Left lung (tissue), 14 donors: ENCODE measurements at places on chromosomes 11 and 22. TPM values are rescaled to one million over a fixed set of nuclear protein-coding genes. Genes with fewer than 3 reads are reported as not detected.
A peak's percentile ranks its signal among the peaks of the same experiment; 100 is the strongest.

- no peak for DNase-seq
Measured at GRCh38 chr11:121936781-121937447, 179.1 kb downstream of the BLID start.

DNA sequence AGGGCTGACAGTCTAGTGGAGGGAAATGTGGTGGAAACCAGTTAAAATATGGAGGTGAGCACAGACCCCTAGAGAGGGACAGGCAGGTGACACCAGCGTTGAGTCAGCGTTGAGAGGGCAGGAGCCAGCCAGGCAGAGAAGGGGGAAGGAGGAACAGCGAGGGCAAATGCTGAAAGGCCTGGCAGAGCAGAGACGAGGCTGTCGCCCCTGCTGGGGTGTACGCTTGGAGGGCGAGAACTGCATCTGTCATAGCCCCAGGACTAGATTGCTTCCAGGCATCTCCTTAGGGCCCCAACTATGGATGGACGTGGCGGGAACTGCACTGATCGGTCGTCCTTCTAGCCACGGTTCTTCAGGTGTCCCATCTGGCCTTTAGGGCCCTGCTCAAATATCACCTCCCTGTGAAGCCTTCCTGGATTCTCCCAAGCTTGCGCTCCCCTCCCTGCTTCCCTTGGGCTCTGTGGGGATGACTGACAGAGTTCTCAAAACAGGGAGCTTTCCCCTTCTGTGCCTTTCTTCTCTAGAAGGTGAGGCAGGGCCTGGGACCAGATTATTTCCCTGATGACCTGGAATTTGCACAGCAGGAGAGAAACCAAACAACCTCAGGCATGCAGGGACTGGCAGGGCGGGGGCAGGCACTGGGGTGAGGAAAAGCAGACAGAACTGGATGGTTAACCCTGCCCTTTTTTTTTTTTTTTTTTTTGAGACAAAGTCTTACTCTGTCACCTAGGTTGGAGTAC lies 11.1 kb downstream of the SYNGR1 start:
- DNase-seq: no peak

DNA sequence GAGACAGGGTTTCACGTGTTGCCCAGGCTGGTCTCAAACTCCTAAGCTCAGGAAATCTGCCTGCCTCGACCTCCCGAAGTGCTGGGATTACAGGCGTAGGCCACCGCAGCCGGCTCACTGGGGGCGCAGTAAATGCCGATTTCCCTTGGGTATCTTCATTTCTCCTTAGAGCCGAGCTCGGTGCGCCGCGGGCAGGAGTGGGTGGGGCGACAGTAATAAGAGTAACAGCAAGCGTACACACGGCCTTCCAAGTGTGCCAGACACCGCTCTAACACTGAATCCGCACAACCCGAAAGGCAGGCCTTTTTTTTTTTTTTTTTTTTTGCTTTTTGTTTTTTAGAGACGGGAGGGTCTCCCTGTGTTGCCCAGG lies 500 bp upstream of the ADSL start:
- DNase-seq: no peak

GRCh38 chr22:37018815-37019308 lies 385 bp downstream of the TST start:
- peak; percentile 72 for DNase-seq

- DNase-seq: no peak
Measured at GRCh38 chr11:18347471-18348125, 25.2 kb downstream of the GTF2H1 start.

DNA sequence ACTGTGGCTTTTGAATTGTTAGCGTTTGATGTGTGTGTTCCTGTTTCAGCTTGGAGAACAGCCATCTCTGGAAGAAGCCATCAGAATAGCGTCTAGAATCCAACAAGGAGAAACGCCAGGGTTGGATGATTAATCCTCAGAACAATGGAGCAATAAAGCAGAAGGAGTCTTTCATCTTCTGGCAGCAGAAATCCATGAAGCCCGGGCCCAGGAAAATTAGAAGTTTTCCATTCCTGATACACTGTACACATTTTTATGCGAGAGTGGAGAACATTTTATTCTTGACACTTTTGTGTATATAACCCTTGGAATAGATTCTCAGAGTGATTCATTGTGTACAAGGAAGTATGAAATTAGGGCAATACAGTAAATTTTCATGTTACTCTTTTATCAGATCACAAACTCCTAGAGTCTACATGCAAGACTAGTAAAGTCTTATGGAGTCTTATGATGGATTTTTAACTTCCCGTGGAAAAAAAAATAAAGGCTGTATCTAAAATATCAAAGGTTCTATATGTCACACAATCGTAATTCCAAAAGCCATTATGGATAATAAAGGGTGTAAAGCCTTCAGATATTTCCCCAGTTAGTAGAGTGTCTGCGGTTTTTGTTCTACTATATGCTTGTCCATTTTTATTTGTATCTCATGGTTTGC lies 45.9 kb upstream of the WEE1 start:
- no peak for DNase-seq

DNA sequence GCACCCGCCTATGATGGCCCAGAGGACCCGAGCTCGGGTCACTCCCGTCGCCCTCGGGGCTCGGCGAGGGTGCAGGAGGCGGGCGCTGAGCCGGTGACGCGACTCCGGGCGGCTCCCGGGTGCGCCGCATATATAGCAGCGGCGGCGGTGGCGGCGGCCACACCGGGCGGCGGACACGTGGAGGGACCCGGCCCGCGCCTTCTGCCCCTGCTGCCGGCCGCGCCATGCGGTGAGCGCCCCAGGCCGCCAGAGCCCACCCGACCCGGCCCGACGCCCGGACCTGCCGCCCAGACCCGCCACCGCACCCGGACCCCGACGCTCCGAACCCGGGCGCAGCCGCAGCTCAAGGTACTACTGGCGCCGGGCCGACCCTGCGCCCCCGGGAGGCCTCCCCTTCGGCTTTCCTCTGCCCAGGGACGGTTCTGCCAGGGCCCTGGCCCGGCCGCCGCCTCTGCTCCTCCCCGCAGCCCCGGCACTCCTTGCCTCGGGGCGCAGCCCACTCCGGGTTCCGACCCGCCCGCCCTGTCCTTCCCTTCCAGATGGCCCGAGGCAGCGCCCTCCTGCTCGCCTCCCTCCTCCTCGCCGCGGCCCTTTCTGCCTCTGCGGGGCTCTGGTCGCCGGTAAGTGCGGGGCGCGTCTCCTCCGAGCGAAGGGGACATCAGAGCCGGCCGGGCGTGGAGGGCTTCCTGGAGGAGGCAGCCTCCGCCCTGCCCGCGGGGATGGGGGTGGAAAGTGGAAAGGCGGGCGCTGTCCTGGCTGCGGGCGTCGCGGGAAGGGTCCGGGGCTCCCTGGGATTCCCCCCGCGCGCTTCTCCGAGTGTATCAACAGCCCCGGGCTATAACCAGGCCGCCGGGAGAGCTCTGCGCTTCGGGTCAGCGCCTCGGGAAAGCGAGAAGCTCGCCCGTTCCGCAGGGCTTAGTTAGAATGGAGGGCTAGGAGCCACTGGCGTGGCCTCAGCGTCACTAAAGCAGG lies at the start of gene GAL:
Gene GAL, plus strand, starts transcription at position 160 of the 972 bp plus-strand sequence. Its CDS starts 380 bp downstream, at position 540.
- DNase-seq: no peak

DNA sequence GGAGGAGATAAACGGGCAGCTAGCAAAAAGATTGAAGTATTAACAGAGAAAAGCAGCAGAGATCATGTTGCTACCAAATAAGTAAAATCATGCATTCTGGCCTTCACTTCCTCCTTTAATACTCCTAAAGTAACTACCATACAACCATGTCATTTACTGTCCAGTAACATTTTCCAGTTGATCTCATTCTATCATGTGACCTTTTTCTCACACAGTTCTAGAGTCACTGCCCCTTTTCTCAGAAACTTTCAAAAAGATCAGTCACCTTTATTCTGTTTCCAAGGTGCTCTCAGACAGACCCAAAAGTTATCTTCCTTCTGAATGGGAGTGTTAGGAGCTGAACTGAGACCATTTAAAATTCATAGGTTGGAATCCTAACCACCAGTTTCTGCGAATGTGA lies 984.4 kb downstream of the FAM181B start:
- DNase-seq: no peak

DNA sequence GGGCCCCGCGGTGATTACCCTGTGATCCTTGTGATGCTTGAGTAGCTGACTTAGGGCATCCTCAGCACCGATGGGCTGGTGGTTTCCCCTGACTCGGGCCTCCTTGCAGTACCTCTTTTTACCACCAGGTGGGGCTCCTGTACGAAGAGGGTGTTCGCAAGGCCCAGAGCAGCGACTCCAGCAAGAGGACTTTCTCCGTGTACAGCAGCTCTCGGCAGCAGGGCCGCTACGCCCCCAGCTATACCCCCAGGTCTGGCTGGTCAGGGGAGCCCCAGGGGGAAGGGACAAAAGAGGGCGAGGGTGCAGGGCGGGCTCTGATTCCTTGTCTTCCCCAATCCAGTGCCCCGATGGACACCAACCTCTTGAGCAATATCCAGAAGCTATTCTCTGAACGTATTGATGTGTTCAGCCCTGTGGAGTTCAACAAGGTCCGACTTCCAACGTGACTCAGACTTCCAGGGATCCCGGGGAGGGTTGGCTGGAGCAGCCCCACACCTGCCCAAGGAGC lies 1.3 kb upstream of the TM7SF2 start:
- peak; percentile 85 for DNase-seq

DNA sequence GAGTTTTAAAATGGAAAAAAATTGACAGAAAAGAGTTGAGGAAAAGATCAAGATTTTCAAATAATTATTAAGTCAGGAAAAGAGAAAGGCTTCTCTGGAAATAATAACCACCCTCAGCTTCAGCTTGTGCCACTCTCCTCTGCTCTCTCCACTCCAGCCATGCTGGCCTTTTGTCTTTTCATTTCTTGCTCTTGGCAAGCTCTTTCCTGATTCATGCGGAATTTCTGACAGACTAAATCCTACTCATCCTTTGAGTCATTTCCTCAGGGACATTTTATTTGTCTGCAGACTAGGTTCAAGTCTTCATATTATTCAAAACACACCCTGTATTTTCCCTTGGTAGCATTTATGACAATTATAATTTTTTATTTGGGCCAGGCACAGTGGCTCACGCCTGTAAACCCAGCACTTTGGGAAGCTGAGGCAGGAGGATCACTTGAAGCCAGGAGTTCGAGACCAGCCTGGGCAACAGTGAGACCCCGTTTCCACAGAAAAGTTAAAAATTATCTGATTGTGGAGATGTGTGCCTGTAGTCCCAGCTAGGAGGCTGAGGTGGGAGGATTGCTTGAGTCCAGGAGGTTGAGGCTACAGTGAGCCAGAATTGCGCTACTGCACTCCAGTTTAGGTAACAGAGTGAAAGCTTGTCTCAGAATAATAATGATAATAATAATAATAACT lies 7.8 kb upstream of the P4HA3 start:
- DNase-seq: no peak

Gene OR1S2
- total RNA-seq: not detected

Gene SCGB1D2
- not detected for total RNA-seq

Gene ACTN3
- 0.16 TPM for total RNA-seq
